ENCODE measurements at places on chromosomes 4 and X.

DNA sequence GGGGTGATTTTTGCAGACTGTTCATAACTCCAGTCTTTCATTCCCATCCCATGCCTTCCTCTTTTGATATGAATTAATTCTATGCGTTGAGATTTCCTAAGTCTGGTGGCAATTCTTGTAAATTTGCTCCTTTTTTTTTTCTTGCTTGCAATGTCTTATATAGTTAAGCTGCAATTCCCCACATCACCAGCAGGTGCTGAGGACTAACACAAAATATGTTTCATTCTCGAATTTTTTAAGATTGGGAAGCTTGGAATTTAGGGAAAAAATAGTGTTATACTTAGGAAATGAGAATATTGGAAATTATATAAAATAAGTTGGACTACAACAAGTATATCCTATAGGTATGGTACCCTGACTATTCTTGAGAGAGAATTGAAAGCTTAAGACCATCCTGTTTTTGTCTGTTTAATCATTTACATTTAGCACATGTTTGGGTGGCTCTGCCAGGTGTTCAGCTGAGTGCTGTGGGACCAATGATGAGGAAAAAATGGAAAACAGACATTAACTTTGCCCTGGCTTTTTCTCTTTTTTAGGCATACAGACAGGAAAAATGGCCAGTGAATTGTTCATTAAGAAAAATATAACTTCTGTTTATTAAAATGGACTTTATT is 30.2 kb downstream of the AFF2 start:
- DNase-seq: no peak

- DNase-seq: no peak
Observed at GRCh38 chrX:109187473-109188168, 294.3 kb downstream of the GUCY2F start.

DNA sequence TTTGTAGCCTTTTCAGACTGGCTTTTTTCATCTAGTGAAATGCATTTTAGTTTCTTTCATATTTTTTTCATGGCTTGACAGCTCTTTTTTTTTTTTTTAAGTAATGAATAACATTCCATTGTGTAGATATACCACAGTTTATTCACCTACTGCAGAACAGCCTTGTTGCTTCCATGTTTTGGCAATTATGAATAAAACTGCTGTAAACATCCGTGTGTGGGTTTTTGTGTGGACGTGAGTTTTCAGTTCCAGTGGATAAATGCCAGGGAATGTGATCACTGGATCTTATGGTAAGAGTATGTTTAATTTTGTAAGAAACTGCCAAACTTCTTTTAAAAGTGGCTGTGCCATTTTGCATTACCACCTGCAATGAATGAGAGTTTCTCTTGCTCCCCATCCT is 160.8 kb downstream of the SOWAHB start:
- no peak for DNase-seq

- DNase-seq: peak; percentile 70
Observed at GRCh38 chrX:47619486-47620302, at the start of gene SYN1. Gene SYN1 (minus strand): TSS chrX:47619857. CDS start chrX:47619728, 129 bp downstream.

DNA sequence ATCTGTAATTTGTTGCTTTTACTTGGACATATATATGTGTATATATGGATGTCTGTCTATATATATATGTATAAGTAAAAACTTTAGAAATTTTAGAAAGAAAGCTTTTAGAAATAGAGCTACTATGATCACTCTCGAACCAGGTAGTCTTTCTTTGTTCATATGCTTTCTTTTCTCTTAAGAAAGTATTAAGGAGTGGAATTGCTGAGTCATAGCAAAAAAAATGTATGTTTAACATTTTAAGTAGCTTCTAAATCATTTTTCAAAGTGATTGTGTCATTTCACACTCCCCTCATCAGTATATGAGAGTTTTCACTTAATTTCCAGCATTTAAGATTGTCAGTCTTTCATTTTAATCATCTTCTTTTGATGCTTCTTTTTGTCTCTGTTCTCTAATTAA is 447.9 kb upstream of the TECRL start:
- DNase-seq: no peak

DNA sequence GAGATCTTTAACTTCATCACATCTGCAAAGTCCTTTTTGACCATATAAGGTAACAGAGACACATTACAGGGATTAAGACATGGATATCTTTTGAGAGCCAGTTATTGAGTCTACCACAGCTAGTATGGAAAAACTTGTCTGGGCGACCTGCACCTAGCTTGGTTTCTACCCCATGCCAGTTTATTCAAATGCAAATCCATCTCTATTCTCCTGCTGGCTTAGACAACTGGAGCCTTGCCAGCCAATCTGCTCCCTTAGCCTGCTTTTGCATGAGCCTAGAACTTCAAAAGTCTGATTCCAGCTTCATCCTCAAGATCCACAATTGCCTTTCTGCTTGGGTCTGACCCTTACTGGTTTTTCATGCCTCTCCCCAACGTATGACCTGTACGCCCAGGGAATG is 212.0 kb upstream of the AFF2 start:
- no peak for DNase-seq

DNA sequence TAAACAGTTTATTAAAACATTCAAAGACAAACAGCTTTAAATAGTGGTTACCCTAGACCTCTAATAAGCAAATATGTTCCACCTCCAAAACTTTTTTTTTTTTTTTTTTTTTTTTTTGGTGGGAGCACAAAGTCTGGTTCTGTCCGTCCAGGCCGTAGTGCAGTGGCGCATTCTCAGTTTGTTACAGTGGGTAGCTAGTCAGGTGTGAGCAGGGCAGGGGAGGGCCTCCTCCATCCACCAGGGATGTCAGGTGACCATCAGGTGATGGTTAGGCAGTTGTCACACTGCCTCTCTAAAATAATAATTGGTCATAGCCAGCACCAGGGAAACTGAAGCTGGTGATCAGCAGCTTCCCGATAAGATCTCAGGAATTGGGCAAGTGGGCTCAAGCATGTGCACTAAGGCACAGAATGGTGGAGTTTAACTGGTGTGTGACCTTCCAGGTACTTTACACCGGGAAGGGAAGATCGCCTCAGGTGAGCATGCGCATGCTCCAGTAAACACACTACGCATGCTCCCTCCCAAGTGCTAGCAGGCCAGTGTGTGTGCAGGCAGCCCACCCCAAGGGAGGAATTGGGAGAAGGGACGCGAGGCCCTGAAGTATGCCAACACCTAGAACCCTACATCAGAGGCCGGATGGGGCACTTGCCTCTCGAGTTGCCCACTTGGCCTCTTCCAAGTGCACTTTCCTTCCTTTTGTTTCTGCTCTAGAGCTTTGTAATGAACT is 27.2 kb downstream of the TNIP2 start:
- no peak for DNase-seq

- no peak for DNase-seq
Observed at GRCh38 chr4:16844816-16845586, 53.4 kb downstream of the LDB2 start.

All from COR-L47 (cell line).